Activated CD4-positive, alpha-beta T cell treated with anti-CD3 and anti-CD28 coated beads, Interleukin-10, Interleukin-2, amounts not matched to agents 100 ng/mL and 50 ng/mL, durations not matched to agents 16 hours and 8 hours (primary cell): ENCODE measurements at places on chromosomes 12 and 14.

DNA sequence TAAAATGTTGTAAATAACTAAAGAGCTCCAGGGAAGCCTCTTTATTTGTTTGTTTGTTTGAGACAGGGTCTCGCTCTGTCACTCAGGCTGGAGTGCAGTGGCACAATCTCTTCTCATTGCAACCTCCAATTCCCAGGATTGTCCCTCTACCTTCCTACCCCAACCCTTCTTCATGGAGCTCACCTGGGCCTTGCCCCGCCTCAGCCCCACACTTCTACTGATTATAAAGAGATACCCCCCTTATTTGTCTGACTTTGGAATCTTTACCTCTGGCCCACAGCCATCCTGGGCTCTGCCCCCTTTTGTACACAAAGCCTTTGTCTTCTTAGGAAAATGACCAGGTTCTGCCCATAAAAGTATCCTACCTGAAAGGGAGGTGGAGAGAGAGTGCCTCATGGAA, 9.1 kb upstream of the BLTP3B start:
- DNase-seq = no peak

DNA sequence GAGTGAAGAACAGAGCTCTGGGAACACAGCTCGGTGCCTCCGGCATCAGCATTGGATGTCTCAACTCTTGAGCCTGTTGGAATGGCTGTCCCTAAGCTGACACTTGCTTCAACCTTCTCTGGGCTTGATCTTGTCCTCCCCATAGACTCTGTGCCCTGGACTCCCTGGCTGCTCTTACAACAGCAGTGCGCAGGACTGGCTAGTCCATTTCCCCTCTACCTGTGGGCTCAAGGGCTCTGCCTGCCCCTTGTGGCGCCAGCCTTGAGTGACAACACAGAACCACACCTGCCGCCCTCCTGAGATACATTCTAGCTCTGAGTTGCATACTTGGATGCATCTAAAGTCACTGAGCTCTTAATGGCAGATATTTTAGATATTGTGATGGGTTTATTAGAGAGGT, 6.2 kb downstream of the CRADD start:
- no peak for DNase-seq

- DNase-seq = no peak
Measured at GRCh38 chr14:33592297-33592696, 358.6 kb downstream of the EGLN3 start.

- no peak for DNase-seq
Measured at GRCh38 chr12:94687891-94688290, 37.5 kb upstream of the TMCC3 start.

DNA sequence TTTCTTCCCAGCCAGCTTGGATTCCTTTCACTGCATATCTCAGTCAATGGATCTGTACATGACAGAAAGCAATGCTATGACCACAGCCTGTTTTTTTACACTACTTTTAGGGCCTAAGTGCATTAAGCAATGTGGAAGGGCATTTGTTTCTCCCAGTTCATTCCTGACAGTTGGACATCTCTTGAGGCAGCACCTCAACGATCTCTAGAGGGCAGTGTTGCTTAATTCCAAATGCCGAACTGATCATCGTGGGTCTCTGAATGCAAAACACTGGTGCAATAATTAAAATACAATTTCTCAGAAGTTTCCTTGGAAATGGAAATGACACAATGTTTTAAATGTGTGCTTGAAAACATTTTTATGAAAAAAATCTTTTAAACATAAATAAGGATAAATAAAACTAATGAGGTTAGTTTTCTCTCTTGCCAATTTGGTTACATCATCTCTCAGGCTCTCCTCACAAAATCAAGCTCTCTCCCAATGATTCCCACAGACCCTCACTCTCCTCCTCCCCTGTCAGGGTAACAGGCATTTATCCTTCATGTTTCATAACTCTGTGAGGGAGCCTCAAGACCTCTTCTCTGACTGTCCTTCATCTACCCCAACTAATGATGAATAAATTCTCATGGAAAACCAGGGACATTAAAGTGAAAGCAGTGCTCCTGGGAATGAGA, 192.4 kb upstream of the SLC16A7 start:
- peak; percentile 52 for DNase-seq

DNA sequence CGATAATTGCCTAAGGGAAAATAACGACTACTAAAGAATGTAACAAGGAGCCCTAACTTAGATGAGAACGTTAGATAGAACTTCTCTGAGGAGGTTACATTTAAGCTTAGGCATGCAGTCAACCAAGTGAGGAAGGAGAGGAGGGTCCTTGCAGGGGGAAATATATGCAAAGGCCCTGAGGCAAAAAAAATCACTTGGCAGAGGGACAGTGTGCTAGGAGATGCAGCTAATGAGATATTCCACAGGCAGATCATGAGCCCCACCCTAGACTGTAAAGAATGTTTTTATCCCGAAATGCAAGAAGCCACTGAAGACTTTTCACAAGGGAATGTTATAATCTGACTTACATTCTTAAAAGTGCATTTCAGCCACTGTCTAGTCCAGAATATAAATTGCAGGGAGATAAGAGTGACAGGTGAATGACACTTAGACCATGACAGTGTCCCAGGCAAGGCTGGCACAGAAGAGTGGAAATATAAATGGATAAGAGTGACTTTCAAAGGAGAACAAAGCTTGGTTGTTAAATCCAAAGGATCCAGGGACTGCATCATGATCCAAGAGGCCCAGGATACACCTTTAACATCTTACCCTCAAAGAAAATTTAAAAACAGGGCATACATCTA, 61.0 kb downstream of the PPM1H start:
- no peak for DNase-seq

DNA sequence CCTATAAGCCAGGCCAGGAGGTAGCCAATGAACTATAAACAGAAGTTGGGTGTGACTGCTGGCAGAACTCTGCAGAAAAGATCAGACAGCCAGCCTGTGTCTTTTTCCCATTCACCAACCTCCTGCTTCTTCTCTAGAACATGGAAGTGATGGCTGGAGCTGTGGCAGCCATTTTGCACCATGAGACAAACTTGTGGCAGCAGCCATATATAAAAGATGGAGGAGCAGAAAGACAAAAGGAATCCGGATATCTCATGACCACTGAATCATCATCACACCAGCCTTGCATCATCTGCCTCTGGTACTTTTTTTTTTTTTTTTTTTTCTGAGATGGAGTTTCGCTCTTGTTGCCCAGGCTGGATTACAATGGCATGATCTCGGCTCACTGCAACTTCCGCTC, 8.7 kb downstream of the BEGAIN start:
- no peak for DNase-seq

DNA sequence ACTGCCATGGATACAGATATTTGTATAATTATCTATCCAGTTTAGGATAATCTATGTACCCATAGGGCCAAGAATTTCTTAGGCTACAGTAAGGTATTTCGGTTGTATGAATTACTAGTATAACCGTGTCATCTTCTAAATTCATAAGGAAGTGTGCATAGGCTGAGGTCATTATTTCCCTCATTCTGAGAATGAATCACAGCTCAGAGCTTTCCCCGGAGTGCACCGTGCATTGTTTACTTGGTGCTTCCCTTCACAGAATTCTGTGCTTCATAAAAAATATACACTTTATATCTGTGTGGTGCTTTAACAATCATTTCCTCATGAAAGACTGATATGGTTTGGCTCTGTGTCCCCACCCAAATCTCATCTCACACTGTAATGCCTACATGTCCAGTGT, 514.1 kb downstream of the ETNK1 start:
- DNase-seq = no peak

- no peak for DNase-seq
Measured at GRCh38 chr14:67517083-67517482, 16.0 kb upstream of the PLEKHH1 start.

- no peak for DNase-seq
Measured at GRCh38 chr14:100290607-100291304, 15.5 kb downstream of the SLC25A29 start.

DNA sequence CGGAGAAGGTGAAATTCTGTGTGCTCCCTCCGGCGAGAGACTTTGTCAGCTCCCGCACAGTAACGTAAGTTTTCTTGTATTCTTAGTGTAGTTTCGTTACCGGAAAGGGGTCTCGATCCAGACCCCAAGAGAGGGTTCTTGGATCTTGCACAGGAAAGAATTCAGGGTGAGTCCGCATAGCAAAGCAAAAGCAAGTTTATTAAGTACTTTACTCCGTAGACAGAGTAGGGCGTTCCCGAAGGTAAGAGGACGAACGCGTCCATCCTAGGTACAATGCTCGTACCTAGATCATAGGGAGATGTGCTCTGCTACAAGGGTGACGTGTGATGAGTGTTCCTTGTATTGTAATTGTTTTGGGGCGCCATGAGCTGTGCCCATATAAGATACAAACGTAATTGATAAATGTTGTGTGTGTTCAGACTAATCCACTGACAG, 293 bp downstream of the IFI27L1 start:
- DNase-seq = no peak

DNA sequence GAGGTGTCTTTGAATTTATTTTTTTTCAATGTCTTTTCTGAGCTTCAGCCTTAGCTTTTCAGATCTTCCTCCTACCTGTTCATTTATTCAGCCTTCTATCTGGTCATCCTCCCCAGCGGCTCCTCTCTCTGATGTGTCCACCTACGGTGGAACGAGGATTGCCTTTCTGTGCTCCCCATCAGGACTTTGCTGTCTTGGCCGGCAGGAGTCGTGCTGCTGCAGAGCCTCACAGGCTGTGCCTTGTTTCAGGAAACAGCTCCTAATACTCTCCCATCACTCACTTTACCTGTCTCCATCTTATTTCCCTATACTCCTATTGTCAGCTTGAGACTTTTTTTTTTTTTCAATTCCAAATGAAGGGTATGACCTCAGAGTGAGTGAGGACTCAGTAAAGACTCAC, 76.9 kb downstream of the KICS2 start:
- no peak for DNase-seq

GRCh38 chr12:106369624-106370346, 12.2 kb downstream of the POLR3B start:
- DNase-seq = no peak

- DNase-seq = no peak
Measured at GRCh38 chr14:48665077-48665784, 920.9 kb downstream of the RPS29 start.

- DNase-seq = no peak
Measured at GRCh38 chr14:96091941-96092411, 52.8 kb downstream of the C14orf132 start.

- DNase-seq = no peak
Measured at GRCh38 chr12:128973883-128974681, 120.8 kb downstream of the GLT1D1 start.

- no peak for DNase-seq
Measured at GRCh38 chr14:101492716-101493115, 68.6 kb upstream of the DIO3 start.

- DNase-seq = no peak
Measured at GRCh38 chr12:79838359-79838758, 96.5 kb downstream of the PPP1R12A start.

DNA sequence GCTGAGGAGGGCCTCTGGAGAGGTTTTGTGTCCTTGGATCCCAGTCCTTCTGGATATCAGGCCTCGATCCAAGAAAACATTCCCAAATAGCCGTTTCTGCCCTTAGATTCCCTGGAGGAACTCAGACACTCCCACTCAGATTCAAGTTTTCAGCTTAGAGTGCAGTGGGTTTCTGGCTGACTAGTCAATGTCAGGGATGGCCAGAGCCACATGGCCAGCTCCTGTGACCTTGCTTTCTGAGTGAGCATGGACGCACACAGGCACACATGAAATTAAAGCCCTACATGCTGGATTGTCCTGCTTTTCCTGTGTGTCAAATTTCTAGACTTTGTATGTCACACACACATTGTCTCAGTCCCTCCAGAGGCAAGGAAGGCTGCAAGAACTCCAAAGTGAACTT, 86.2 kb downstream of the TNFAIP2 start:
- DNase-seq = no peak

GRCh38 chr14:86296173-86296572, 766.2 kb downstream of the FLRT2 start:
- DNase-seq = no peak

GRCh38 chr14:101876555-101876938, 87.8 kb upstream of the DYNC1H1 start:
- peak; percentile 89 for DNase-seq

- DNase-seq = no peak
Measured at GRCh38 chr14:50497351-50497750, 35.0 kb downstream of the MAP4K5 start.

- DNase-seq = no peak
Measured at GRCh38 chr14:85617791-85618190, 87.8 kb downstream of the FLRT2 start.

GRCh38 chr12:52838609-52839435, 4.7 kb upstream of the KRT79 start:
- no peak for DNase-seq

- no peak for DNase-seq
Measured at GRCh38 chr14:90743826-90744225, 72.4 kb downstream of the TTC7B start.

DNA sequence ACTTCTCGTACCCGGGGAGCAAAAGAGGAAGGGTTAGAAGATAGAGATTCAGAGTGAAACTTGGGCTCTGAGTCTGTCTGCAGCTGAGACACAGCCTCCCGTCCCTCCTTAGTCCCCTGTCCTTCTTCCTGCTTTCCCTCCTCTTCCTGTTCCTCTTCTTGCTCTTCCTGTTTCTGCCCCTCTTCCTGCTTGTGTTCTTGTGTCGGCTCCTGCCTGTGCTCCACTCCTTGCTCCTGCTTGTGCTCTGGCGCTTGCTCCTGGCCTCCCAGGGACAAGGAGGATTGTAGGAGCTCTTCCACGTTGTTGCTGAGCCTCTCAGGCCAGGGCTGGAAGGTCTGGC, 3.0 kb downstream of the ACRBP start:
- no peak for DNase-seq

GRCh38 chr14:103685276-103686211, 29.7 kb downstream of the XRCC3 start:
- no peak for DNase-seq

GRCh38 chr12:43878050-43878449, 42.2 kb downstream of the TMEM117 start:
- DNase-seq = no peak

- no peak for DNase-seq
Measured at GRCh38 chr12:89058402-89058801, 293.9 kb downstream of the DUSP6 start.

GRCh38 chr12:27332407-27332713, 276 bp upstream of the BMAL2 start:
- DNase-seq = no peak

DNA sequence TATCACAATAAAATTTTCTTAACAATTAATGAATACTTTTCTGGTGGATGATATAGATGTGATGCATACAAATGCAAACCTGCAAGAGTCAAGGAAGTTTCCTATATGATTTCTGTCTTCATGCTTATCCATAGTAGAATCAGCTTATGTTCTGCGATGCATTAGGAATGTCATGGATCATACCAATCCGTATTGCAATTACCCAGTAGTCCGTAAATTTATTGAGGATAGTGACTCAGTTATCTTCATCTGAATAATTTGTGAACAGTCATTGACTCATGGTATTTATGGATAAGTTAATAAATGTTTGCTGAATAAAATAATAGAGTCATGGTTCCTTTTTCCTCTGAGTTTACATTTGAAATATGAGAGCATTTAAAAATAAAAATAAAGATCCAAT, 483.4 kb downstream of the LRFN5 start:
- no peak for DNase-seq
